WTC11 (cell line): ENCODE measurements at places on chromosomes 5 and 9.

GRCh38 chr9:124349675-124350493 is 65.4 kb downstream of the PSMB7 start:
- DNase-seq, result peak; percentile 11

- no peak for DNase-seq
Measured at GRCh38 chr5:1648806-1649205, 125.0 kb upstream of the LPCAT1 start.

GRCh38 chr9:128457207-128457606 is 1.4 kb downstream of the ODF2 start:
- peak; percentile 38 for DNase-seq

DNA sequence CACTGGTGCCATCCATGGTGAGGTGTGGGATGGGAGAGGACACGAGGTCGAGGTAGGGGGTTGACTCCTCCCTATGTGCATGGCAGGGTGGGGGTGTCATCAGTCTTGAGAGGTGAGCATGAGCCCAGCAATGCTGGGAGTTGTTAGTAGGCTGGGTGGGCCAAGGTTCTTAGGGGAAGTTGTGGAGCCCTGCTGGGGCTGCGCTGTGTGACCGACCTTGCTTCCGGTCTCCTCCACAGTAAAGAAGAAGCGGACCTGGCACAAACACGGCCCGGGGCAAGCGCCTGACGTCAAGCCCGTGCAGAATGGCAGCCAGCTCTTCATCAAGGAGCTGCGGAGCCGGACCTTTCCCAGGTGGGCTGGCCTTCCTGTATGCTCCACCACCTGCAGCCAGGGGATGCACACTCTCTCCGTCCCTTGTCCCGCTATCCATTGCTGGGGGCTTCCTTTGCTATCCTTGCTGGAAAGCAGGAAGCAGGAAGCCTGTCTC is 59.8 kb downstream of the PHF2 start:
- DNase-seq, result no peak

- no peak for DNase-seq
Measured at GRCh38 chr9:113319054-113319453, 15.9 kb upstream of the RNF183 start.
